ENCODE measurements at places on chromosomes 3 and 15.

DNA sequence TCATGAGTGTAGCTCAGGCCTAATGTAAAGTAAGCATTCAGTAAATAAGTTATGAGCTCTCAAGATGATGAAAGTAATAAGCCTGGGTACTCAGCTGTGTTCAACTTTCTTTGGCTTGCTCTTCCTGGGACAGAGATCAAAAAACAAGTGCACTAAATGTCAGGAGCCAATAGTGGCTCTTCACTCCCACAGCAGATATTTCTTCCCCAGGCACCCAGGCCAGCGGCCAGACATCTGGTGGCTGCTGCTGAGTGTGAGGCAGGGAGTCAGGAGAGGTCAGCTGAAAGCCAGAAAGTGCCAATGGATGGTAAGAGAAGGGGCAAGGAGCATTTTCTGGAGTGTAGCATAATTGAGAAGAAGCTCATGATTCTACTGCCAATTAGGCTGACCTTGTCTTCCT is 18.2 kb upstream of the ITGA11 start:
- no peak for DNase-seq

GRCh38 chr15:40747685-40748631 is 7.1 kb downstream of the RMDN3 start:
- DNase-seq: no peak

DNA sequence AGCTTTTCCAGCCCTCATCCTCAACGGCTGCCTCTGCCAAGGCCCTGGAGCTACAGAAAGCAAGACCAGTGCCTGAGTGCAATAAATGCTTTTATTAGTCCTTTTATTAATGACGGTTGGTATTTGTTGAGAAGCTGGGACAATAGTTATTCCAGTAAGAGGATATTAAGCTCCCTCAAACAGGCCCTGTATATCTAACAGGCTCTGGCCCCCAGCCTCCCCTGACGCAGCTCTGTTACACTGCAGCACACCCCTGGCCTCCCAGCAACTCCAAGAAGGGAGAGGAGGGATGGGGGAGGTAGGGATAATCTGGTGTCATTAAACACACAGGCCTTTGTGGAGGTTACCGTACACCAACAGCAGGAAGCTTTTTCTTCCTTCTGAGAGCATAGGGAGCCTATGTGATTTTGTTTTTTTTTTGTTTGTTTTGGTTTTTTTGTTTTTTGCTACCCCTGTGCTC is 30.8 kb upstream of the MAGEF1 start:
- no peak for DNase-seq

- DNase-seq: no peak
Observed at GRCh38 chr3:47267490-47267824, 15.1 kb downstream of the KIF9 start.

- no peak for DNase-seq
Observed at GRCh38 chr3:28940994-28941393, 339.9 kb upstream of the RBMS3 start.

GRCh38 chr15:65926459-65926858 is 57.2 kb downstream of the RAB11A start:
- no peak for DNase-seq

DNA sequence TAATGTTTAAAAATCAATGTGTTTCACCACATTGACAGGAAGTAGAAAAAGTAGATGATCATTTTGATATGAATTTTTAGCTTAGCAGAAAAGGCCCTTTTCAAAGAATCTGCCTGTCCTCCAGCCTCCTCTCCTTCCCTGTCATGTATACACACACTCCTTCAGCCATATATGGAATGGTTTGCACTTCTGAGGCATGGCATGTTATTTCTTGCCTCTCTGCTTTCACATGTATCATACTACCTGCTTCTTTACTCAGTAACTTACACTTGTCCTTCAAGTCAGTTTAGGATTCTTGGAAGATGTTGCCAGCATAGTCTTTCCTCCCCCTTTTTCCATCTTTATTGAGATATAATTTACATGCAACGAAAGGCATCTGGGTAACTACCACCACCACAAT is 79.0 kb downstream of the REC114 start:
- no peak for DNase-seq

DNA sequence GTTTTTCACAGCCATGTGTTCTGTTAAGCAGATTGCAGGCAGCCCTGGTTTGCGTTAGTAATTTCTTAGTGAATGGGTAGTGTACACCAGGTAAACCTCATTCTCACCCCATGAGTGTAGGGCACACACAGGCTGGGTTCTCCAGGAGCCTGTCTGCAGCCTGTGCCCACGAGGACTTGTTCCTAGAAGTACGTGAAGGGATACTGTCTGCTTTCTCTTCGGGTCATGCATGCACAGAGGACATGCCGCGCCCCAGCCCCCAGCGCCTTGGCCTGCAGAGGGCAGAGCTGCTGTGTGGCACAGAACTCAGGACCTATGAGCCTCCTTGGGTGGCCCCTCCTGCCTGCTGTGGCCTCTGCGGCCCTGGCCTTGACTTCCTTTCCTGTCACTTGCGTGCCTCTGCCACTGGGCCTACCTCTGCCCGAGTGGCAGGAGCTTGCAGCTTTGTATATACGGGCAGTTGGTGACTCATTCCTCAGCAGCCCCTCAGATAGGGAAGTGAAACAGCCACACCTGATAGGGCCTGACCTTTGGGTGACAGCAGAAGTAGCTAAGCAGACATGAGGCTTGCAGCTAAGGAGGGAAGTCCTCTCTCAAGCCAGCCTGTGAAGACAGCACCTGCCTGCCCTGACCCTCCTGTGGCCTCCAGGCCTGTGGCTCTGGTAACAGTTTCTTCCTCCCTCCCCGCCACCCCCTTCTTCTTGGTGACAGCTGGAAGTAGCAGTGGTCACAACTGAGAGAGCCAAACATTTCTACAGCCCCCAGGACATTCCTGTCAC is 19.5 kb downstream of the PPCDC start:
- no peak for DNase-seq

- no peak for DNase-seq
Observed at GRCh38 chr15:39417366-39418134, 163.3 kb upstream of the THBS1 start.

DNA sequence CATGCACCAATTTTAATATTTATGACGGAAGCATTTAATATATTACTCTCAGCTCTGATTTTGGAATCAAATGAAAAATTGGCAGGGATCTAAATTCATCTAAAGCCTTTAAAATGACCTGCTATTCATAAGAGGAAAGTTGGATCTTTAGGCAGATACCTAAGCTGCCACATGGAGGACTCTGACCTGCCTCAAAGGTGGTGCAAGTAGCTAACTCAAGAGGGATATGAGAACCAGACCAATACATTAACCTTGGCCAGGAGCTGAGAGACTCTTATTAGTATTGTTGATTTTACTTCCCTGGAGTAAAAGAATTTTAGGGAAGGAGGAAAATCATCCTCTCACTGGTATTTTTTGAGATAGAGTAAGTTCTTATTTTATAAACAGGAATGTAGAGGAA is 17.7 kb downstream of the ZNF654 start:
- no peak for DNase-seq

- DNase-seq: no peak
Observed at GRCh38 chr15:62059816-62060112, 483 bp downstream of the VPS13C start.

GRCh38 chr15:51971032-51971374 is 575 bp downstream of the LEO1 start:
- no peak for DNase-seq

- no peak for DNase-seq
Observed at GRCh38 chr3:195573611-195574496, 9.9 kb downstream of the APOD start.

DNA sequence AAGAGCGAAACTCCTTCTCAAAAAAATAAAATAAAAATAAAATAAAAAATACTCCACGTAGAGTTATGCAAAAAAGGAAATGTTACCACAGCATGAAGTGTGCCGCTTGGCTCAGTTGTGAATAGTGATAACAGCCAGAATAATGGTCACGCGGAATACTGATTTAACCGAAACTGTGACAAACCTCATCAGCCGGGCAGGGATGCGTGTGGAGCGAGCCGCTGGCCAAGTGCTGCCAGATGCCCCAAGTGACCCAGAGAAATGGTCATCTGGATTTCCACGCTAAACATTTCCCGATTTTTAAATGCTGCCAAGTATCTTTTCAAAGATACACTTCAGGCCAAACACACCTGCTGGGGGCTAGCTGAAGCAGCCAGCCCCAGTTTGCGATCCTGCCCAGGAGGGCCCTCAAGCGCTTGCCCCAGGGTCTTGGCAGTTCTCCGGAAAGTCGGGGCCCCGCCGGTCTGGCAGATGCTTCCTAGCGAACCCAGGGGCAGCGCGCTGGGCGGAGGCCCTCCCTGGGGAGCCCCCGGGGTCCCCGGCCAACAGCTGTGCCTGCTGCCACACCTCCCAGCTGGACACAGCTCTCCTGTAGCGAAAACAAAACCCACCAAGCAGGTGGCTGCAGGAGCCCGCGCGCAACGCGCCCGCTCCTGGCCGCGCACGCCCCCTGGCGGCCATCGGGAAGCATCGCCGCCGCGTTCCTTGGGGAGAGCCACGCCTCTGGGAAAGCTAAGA is 35.1 kb downstream of the CMTM6 start:
- DNase-seq: peak; percentile 20

GRCh38 chr3:191123946-191124345 is 75.1 kb upstream of the OSTN start:
- DNase-seq: no peak

DNA sequence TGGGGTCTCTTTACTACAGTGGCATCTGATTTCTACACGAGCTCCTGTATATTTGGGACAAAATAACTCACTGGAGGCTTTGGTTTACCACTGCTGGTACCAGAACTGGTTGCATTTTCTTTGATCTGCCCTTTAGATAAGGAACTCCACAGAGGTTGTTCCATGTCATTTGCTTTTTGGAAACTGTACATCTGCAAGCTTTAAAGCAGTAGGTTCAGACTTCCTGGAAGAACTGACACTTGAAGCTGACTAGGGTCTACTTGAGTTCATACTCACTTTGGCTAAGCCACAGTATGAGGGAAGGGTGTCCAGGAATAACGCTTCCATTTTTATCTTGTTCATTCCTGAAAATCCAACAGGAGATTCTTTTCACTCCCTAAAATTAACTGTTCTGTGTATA is 86.4 kb downstream of the WWTR1 start:
- DNase-seq: no peak

DNA sequence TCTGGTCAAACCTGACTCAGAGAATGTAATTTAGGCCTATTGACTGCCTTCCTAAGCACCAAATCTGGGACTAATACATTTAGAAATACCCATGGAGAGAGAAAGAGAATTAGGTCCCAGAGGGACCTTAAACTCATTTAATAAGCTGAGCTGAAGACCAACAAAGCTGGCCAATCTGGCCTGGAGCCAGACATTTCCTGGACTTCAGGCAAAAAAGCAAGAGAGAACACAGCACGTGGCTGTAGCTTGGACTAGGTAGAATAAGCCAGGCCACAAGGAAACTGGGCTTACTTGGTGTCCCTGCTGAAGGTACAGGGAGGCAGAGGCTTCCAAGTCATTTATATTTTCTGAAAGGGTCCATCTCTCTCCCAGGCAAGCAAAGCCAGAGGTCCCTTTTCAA is 88.1 kb downstream of the RTP4 start:
- no peak for DNase-seq

- peak; percentile 3 for DNase-seq
Observed at GRCh38 chr3:377158-377561, 180.6 kb downstream of the CHL1 start.

DNA sequence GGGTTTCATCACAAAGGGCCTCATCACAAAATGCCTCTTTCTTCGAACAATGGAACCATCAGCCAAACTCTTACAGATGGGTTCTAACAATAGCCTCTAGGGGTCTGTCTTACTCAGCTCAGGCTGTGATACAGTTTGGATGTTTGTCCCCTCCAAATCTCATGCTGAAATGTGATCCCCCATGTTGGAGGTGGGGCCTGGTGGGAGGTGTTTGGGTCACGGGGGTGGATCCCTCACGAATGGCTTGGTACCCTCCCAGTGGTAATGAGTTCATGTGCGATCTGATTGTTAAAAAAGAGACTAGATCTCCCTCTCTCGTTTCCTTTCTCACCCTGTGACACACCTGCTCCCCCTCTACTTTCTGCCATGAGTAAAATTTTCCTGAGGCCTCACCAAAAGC is 47.9 kb upstream of the LIPC start:
- no peak for DNase-seq

DNA sequence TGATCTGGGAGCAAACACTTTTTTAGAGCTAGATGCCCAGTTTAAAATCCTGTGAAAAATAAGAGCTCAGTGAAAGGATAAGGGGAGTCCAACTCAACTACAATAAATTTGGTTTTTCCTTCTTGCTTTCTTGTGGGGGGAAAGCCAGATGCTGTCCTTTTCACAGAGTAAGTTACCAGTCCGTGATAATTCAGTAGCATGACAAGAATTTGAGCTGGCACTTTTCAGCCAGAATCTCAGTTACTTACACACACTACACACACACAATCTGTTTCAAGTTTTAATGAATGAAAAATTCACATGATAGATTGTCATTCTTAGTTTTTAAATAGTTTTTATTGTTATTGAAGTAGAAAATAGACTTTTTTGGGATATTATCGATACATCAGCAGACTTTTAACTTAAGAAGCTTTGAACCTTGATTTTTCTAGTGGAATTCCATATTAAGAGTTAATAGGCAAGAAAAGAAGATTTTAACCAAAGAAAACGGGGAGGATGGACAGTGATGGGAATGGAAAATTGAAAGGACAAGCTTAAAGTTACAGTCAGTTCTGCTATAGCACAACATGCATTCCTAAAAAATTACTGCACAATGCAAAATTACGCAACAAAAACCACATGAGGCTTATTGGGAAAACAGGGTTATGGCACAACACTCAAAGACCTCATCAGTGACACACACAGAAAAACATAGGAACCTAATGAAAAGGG is 47.0 kb downstream of the PSMD6 start:
- no peak for DNase-seq

GRCh38 chr15:77436822-77437221 is 16.1 kb downstream of the HMG20A start:
- no peak for DNase-seq

DNA sequence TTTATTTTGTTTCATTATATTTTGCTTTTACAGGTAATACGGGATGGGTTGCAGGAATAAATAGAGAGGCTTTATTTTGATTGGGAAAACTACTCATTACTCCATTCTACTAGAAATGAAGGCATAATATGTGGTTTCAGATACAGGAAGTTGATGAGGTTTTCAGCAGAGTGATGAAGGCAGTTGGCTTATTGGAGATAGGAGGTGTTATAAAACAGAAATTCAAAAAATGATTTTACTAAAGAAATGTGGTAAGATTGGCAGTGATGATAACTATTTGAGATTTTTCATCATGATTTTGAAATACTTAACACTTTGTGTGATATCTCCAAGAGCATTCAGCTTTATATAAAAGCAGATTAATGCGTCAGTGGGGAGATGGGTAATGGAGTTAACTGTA is 1445.7 kb upstream of the CADM2 start:
- DNase-seq: no peak

- DNase-seq: no peak
Observed at GRCh38 chr15:33031324-33031821, 163.1 kb downstream of the FMN1 start.

All from NCI-H2081 treated with DMSO at 0.1 percent for 48 hours (cell line).